ENCODE measurements at places on chromosomes 4 and X. TPM values are rescaled to one million over a fixed set of nuclear protein-coding genes. Genes with fewer than 3 reads are reported as not detected.

DNA sequence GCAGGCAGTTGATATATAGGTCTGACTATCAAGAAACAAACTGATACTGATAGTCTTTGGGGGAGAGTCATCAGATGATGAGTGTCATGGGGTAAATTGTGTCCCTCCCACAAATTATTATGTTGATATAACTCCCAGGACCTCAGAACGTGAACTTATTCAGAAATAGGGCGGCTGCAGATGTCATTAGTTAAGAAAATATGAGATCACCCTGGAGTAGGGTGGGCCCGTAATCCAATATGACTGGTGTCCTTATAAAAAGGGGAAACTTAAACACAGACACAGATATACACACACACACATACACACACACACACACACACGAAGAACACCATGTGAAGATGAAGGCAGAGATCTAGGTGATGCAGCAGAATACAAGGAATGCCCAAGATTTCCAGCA, 32.7 kb upstream of the ARHGEF9 start:
- no peak overlapping the region for H3K4me3 ChIP-seq
- DNase-seq, result no peak
- no peaks in the 10 kb centered on the region for H3K4me1 ChIP-seq
- no peak overlapping the region for H3K27ac ChIP-seq
- H3K27me3 ChIP-seq, result no peaks in the 10 kb centered on the region

WNK3 gene
- total RNA-seq, result 1.6 TPM

DNA sequence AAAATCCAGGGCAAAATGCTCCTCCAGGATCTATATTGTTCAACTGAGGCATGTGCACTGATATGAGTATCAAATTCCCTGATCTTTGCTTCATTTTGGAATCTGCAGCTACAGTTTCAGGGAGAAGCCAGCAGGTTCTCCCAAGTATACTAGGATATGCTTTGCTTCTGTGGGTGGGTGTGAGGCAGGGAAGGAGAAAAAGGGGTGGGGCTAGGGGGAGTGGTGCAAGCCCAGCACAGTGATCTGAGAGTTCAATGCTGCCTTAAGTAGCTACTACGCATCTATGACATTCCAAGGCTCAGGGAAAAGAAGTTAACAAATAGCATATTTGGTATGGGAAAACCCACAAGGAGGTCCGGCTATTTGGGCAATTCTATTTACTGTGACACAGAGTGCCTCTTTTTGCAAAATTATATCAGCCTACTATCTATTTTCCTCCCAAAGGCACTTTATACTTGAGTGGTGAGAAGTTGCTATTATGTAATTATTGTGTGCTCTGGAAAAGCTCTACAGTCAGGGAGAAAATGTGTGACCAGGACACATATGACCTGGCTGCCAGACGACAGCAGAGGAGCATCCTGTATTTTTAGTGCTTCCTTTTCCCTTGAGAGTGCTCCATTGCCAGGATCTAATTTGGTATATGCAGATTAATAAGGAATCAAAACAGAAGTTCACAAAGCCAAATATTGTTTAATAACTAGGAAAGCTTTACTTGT, 162.0 kb downstream of the RNF150 start:
- H3K27me3 ChIP-seq, result no peaks in the 10 kb centered on the region
- no peaks in the 10 kb centered on the region for H3K36me3 ChIP-seq
- H3K4me3 ChIP-seq, result no peak overlapping the region
- H3K4me1 ChIP-seq, result no peaks in the 10 kb centered on the region
- peak overlapping the region; percentile 52 for H3K27ac ChIP-seq

GRCh38 chrX:108584617-108585211, 145.1 kb downstream of the COL4A5 start:
- H3K4me1 ChIP-seq, result no peaks in the 10 kb centered on the region
- H3K36me3 ChIP-seq, result no peaks in the 10 kb centered on the region
- no peak overlapping the region for H3K27ac ChIP-seq
- H3K27me3 ChIP-seq, result no peaks in the 10 kb centered on the region
- H3K4me3 ChIP-seq, result no peak overlapping the region

TAF7L gene
- not detected for total RNA-seq

NPY2R gene
- total RNA-seq, result 0.33 TPM

TMEM255A gene
- total RNA-seq, result 3.9 TPM

GRCh38 chr4:95363966-95364365, 184.8 kb downstream of the UNC5C start:
- DNase-seq, result no peak
- H3K4me1 ChIP-seq, result no peaks in the 10 kb centered on the region
- no peak overlapping the region for H3K27ac ChIP-seq
- H3K27me3 ChIP-seq, result no peaks in the 10 kb centered on the region
- H3K36me3 ChIP-seq, result no peaks in the 10 kb centered on the region
- no peak overlapping the region for H3K4me3 ChIP-seq

HERC3 gene
- 35.1 TPM for total RNA-seq

DNA sequence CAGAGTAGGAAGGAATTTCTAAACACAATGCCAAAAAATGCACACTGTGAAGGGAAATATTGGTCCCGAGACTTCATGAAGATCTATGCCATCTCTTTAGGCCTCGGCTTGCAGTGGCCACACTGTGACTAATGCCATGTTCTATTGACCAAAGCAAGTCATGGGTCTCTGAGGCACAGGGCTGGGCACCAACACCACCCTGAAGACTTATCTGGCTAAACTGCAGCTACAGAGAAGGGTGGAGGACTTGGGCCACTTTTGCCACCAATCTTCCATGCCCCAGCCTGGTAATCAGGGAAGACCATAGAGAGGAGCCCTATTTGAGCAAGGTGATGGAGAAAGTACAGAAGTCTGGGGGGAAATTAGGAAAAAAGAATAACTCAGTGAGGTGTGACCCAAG, 42.1 kb downstream of the HMX1 start:
- no peak overlapping the region for H3K4me3 ChIP-seq
- H3K4me1 ChIP-seq, result no peaks in the 10 kb centered on the region
- H3K27ac ChIP-seq, result no peak overlapping the region
- H3K27me3 ChIP-seq, result no peaks in the 10 kb centered on the region
- H3K36me3 ChIP-seq, result no peaks in the 10 kb centered on the region

DNA sequence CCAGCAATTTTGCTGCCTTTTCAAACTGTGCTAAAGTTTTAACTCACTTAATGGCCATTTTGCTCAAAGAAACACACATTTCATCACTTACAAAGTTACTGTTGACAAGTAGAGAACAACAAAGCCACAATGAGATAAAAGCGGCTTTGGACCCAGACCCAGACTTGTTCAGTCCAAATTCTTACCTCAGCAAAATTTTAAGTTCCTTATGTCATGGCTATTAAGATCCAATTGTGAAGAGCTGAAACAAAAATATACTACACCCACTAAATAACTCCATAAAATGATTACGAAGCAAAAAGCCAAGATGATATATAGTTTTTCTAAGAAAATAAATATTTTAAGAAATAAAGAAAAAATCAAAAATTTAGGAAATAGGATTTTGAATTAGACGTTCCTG, 137.0 kb upstream of the INPP4B start:
- no peak overlapping the region for H3K4me3 ChIP-seq
- H3K36me3 ChIP-seq, result no peaks in the 10 kb centered on the region
- H3K27me3 ChIP-seq, result no peaks in the 10 kb centered on the region
- DNase-seq, result no peak

REELD1 gene
- total RNA-seq, result not detected

DNA sequence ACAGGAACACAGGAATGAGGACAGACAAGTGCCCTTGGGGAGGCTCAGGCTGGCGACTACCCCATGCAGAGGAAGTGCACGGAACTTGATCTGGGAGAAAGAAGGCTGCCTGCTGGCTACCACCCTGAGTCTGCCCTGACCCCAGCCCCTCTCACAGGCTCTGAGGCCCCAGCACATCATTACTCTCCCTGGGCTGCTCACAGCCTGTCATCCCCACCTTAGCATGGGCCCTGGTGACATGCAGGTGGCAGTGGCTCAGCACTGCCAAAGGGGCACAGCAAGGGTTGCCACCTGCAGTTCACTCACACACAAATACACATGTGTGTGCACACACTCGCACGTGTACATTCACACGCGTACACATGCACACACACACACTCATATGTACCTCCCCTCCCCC, 26.1 kb upstream of the MAMLD1 start:
- no peaks in the 10 kb centered on the region for H3K4me1 ChIP-seq
- H3K27ac ChIP-seq, result no peak overlapping the region
- H3K36me3 ChIP-seq, result no peaks in the 10 kb centered on the region
- no peaks in the 10 kb centered on the region for H3K27me3 ChIP-seq

RHOXF1 gene
- total RNA-seq, result not detected

PCYT1B gene
- 0.49 TPM for total RNA-seq

- no peak for DNase-seq
- no peaks in the 10 kb centered on the region for H3K27me3 ChIP-seq
- H3K4me3 ChIP-seq, result no peak overlapping the region
- no peak overlapping the region for H3K27ac ChIP-seq
- no peaks in the 10 kb centered on the region for H3K36me3 ChIP-seq
Measured at GRCh38 chrX:50691820-50692219, 122.2 kb downstream of the SHROOM4 start.

GRCh38 chr4:171875291-171875690, 62.1 kb downstream of the GALNTL6 start:
- no peak for DNase-seq
- no peak overlapping the region for H3K4me3 ChIP-seq
- H3K36me3 ChIP-seq, result no peaks in the 10 kb centered on the region
- no peaks in the 10 kb centered on the region for H3K27me3 ChIP-seq

DNA sequence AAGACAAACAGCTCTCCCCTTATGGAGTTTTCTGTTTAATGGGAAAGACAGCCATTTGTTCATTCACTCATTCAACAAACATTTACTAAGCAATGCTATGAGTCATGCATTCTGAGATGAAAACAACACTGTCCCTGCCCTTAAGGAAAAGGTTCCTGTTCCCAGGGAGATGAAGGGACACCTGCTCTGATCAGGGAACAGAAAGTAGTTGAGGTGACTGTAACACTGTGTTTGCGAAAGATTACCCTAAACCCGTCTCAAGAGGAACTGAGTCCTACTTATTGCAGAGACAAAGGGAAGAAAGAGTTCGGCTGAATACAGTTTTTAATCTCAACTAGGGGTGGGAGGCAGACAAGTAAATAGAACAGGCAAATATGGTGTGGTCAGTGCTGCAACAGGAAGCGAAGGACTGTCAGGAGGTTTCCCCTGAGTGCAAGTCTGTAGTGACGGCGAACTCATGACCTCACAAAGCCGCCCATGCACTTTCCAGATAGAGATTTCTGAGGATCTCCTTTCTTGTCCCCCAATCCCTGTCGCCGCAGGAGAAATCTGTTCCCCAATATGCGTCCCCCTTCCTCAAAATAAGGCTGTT, 712 bp downstream of the STX18 start:
- no peaks in the 10 kb centered on the region for H3K36me3 ChIP-seq
- H3K27me3 ChIP-seq, result no peaks in the 10 kb centered on the region
- H3K4me1 ChIP-seq, result no peaks in the 10 kb centered on the region

- H3K27me3 ChIP-seq, result no peaks in the 10 kb centered on the region
- H3K27ac ChIP-seq, result no peak overlapping the region
- no peaks in the 10 kb centered on the region for H3K4me1 ChIP-seq
- H3K4me3 ChIP-seq, result no peak overlapping the region
- no peak for DNase-seq
Measured at GRCh38 chrX:18173494-18174180, 47.0 kb downstream of the BEND2 start.

F11 gene
- total RNA-seq, result not detected

DNA sequence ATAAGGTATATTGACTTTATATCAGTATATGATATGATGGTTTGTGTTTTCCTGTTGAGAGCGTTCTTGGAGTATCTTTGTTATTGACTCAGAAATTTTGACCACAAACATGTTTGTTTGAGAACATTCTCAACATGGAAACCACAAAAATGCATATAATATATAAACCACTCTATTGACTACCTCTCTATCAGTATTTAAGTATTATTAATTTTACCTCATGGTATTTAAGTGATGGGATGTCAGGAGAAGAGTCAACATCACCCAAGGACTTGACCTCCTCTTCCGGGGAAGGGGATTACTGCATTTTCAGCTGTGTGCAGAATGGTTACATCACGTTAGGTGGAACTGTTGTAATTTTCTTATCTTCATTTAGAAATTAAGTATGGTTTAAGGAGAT, 54.3 kb upstream of the PUDP start:
- H3K36me3 ChIP-seq, result no peaks in the 10 kb centered on the region
- H3K27ac ChIP-seq, result no peak overlapping the region
- no peak for DNase-seq
- no peak overlapping the region for H3K4me3 ChIP-seq
- no peaks in the 10 kb centered on the region for H3K4me1 ChIP-seq
- no peaks in the 10 kb centered on the region for H3K27me3 ChIP-seq

GRCh38 chr4:5772528-5773270, 61.7 kb downstream of the EVC start:
- H3K27ac ChIP-seq, result no peak overlapping the region
- H3K36me3 ChIP-seq, result peaks cover 12% of the 10 kb centered on the region
- H3K4me3 ChIP-seq, result no peak overlapping the region
- H3K4me1 ChIP-seq, result no peaks in the 10 kb centered on the region
- DNase-seq, result peak; percentile 48
- H3K27me3 ChIP-seq, result no peaks in the 10 kb centered on the region

DNA sequence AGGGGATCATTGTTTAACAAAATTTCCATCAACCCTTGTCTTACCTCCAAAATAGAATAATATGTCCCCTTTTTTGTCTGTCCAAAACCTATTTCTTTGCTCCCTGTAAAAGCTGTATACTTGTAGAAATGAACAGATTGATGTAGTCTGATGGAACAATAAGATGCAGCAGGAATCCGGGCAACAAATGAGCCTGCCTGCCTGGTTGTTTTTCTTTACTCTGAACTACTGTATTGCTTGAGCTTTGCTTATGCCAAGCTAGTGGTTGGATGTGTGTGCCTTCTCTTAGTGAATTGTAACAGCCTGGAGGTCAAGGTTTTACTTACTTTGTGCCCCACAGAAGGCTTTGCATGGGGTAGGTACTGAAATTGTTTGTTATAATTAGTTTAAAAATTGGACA, 116.2 kb upstream of the TLL1 start:
- no peak overlapping the region for H3K27ac ChIP-seq
- H3K4me1 ChIP-seq, result no peaks in the 10 kb centered on the region
- no peak for DNase-seq
- no peaks in the 10 kb centered on the region for H3K36me3 ChIP-seq

GUCY1A1 gene
- 168 TPM for total RNA-seq

- H3K27ac ChIP-seq, result peak overlapping the region; percentile 67
- H3K36me3 ChIP-seq, result no peaks in the 10 kb centered on the region
- no peaks in the 10 kb centered on the region for H3K27me3 ChIP-seq
- DNase-seq, result peak; percentile 82
- peaks cover 100% of the 10 kb centered on the region for H3K4me1 ChIP-seq
- H3K4me3 ChIP-seq, result peak overlapping the region; percentile 8
Measured at GRCh38 chr4:87073199-87074120, 138.6 kb downstream of the AFF1 start.

DNA sequence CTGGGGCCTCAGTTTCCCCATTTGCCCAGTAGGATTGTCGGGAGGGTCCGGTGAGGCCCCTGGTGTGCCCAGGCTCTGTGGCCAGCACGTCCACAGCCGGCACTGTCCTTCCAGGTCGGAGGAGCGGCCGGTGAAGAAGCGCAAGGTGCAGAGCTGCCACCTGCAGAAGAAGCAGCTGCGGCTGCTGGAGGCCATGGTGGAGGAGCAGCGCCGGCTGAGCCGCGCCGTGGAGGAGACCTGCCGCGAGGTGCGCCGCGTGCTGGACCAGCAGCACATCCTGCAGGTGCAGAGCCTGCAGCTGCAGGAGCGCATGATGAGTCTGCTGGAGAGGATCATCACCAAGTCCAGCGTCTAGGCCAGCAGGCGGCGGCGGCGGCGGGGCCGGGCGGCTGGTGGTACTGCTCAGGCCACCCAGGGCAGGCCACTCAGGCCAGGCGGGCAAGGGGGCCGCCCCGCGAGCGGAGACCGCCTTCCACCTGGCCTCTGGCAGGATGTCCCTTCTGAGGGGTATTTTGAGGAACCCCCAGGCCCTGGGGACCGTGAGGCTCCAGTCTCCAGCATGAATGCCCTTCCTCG, 6.7 kb downstream of the MSANTD1 start:
- H3K36me3 ChIP-seq, result no peaks in the 10 kb centered on the region
- H3K4me3 ChIP-seq, result no peak overlapping the region
- H3K27ac ChIP-seq, result no peak overlapping the region
- H3K4me1 ChIP-seq, result no peaks in the 10 kb centered on the region
- no peaks in the 10 kb centered on the region for H3K27me3 ChIP-seq

SEPTIN11 gene
- 77.7 TPM for total RNA-seq

TREX2 gene
- 0.16 TPM for total RNA-seq
